Daoy (cell line): ENCODE measurements at places on chromosomes 2 and 18. TPM values are rescaled to one million over a fixed set of nuclear protein-coding genes. Genes with fewer than 3 reads are reported as not detected.

Gene MPP4
- 7.8 and 9.3 TPM in 2 replicates for total RNA-seq

Gene TRABD2A
- total RNA-seq, result 4.4 and 4.7 TPM in 2 replicates

Gene FTCDNL1
- total RNA-seq, result 0.86 and 1.4 TPM in 2 replicates

- DNase-seq, result no peak
Observed at GRCh38 chr2:190376591-190377245, 31.4 kb upstream of the MFSD6 start.

- no peak for DNase-seq
Observed at GRCh38 chr2:239818531-239819011, 206.6 kb downstream of the NDUFA10 start.

- DNase-seq, result peak; percentile 86
Observed at GRCh38 chr2:190948671-190949070, 65.3 kb downstream of the STAT1 start.

DNA sequence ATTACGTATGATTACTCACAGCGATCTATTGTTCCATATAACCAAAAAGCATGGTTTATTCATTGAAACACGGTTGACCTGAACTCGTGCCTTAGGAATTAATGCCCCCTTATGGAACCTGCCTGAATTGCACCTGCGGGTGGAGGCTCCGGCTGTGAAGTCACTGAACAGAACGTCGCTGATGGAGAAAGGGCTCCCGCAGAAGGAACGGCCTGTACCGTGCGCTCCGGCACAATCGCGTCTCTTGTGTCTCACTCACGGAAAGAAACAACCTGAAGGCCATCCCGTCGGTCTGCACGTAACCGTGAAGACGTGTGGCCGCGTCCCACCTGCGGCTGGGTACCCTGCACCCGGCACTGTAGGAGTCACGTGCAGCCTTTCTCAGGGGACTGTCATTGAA is 133.1 kb downstream of the NFATC1 start:
- DNase-seq, result peak; percentile 60

DNA sequence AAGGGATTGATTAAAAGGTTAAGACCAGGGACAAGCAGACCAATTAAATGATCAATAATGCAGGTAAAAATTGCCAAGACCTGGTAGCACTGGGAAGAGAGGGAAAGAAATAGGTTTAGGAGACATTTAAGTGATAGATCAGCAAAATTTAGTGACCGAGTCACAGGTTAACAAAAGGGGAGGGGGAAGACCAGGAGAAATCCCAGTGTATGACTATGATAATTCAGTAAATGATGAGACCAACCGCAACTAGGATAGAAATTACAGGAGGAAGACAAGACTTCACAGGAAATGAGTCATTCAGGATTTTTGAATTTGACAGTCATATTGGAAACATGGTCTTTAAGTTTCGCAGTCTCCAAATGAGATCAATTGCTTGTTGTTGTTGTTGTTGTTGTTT is 62.9 kb downstream of the COBLL1 start:
- DNase-seq, result no peak

- DNase-seq, result no peak
Observed at GRCh38 chr2:32067549-32067948, 4.2 kb downstream of the SPAST start.

- DNase-seq, result peak; percentile 88
Observed at GRCh38 chr2:119255760-119256581, 32.3 kb downstream of the STEAP3 start.

- no peak for DNase-seq
Observed at GRCh38 chr2:167057446-167057845, 169.2 kb downstream of the XIRP2 start.

DNA sequence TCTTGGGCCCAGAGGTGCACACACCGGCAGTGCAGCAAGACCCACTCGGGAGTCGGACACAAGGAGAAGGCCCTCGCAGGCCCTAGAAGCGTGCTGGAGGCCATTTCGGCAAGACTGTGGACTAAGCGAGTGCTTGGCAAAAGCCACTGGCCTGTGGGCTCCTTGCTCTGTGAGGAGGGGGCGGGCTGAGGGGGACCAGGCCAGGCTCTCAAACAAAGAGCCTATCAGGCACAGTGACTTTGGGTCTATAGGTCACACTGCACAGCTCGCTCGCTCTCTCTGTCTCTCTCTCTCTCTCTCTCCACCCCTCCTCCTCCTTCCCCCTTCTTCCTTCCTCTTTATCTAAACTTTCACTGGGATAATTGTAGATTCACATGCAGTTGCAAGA is 23.6 kb upstream of the ZCCHC2 start:
- no peak for DNase-seq
